ENCODE measurements at places on chromosomes 4 and X. TPM values are rescaled to one million over a fixed set of nuclear protein-coding genes. Genes with fewer than 3 reads are reported as not detected.

The PLP1 gene
- total RNA-seq = 0.52 TPM

DNA sequence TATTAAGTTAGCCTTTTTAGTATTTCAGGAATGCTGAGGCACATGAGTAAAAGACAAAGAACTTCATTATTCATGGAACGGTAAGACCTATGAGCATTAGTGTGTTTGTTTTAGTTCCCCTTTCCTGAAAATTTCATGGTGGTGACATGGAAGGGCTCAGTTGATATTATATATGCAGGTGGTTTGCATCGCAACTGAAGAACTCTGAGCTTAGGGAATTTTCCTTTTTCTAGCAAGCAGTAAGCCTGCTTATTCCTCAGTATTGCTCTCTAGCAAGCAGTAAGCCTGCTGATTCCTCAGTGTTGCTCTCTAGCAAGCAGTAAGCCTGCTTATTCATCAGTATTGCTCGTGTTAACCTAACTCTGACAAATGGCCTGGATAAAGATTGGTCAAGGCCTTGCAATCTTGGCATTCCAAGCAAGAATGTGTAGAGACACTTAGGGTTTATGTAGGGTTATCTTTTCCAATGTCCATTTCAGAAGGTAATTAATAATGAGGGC is 37.7 kb upstream of the MAGEB18 start:
- DNase-seq = peak; percentile 1
- no peaks in the 10 kb centered on the region for H3K36me3 ChIP-seq
- no peak overlapping the region for H3K27ac ChIP-seq
- H3K27me3 ChIP-seq = no peaks in the 10 kb centered on the region
- H3K4me1 ChIP-seq = no peaks in the 10 kb centered on the region

The CFAP97 gene
- 32.5 TPM for total RNA-seq

- H3K27ac ChIP-seq = no peak overlapping the region
- H3K36me3 ChIP-seq = no peaks in the 10 kb centered on the region
- no peaks in the 10 kb centered on the region for H3K4me1 ChIP-seq
- H3K4me3 ChIP-seq = no peak overlapping the region
- peak; percentile 64 for DNase-seq
Observed at GRCh38 chrX:41491267-41492004, 44.3 kb downstream of the NYX start.

- H3K4me1 ChIP-seq = no peaks in the 10 kb centered on the region
- H3K27ac ChIP-seq = no peak overlapping the region
- H3K27me3 ChIP-seq = no peaks in the 10 kb centered on the region
- no peak overlapping the region for H3K4me3 ChIP-seq
Observed at GRCh38 chrX:74445099-74445498, 23.8 kb downstream of the SLC16A2 start.

DNA sequence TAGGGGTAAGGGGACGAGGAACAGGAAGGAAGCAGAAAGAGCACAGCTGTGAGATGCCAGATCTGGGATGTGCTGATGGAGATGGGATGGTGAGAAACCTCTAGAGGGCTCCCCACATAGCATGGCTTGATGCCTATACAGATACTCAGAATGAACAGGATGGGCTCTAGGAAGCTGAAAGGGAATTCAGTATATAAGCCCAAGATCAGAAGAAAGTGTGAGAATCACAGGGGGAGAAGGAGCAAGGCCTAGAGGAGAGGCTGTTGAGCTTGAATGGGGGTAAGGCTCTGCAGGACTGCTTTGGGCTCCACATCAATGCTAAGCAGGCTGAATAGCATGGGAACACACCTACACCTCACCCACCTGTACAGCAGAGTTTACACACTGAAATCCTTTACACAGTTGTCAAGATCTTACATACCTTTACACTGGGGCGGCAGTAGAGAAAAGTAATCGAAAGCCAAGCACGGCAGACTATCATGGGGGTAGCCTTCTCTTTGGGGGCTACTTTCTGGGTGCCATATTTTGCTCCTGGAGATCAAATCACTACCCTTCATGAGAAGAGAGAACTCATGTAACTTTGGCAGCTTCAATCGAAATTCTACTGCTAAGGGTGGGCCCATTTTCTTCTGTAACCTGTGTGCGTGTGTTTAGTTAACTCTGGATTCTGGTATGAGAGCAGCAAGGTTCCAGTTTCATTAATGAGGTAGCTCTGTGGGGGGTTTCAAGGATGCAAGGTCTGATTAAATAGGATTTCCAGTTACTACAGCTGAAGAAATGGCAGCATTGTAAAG is 30.6 kb downstream of the HOPX start:
- H3K36me3 ChIP-seq = no peaks in the 10 kb centered on the region
- peak; percentile 11 for DNase-seq
- H3K27ac ChIP-seq = no peak overlapping the region
- H3K27me3 ChIP-seq = peaks cover 4% of the 10 kb centered on the region
- no peak overlapping the region for H3K4me3 ChIP-seq

GRCh38 chr4:185004562-185005218 is 13.6 kb upstream of the HELT start:
- H3K27me3 ChIP-seq = peaks cover 9% of the 10 kb centered on the region
- no peak overlapping the region for H3K4me3 ChIP-seq
- peak; percentile 44 for DNase-seq
- H3K27ac ChIP-seq = no peak overlapping the region
- H3K36me3 ChIP-seq = no peaks in the 10 kb centered on the region

Data from lung (tissue), 17 donors.